ENCODE measurements at places on chromosomes 6 and 20.

- DNase-seq: no peak
These were observed 273.9 kb upstream of the CHD6 start for GRCh38 chr20:41892031-41892430.

DNA sequence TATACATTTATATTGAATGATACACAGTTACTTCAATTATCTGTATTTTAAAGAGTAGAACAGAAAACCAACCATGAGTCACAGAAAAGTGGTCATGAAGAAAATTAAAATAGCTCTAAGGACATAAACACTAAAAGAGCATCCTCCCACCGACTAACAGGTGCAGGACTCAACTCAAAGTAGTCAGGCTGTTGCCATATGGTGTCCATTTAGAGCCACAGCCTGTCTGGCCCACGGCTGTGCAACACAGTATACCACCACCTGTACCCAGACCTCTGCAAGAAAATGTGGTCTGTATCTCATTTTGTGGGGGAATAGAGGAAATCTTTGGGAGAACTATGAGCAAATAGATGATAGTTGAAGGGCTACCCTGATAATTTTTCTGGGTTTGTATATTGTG is 449.8 kb upstream of the RNF217 start:
- no peak for DNase-seq

DNA sequence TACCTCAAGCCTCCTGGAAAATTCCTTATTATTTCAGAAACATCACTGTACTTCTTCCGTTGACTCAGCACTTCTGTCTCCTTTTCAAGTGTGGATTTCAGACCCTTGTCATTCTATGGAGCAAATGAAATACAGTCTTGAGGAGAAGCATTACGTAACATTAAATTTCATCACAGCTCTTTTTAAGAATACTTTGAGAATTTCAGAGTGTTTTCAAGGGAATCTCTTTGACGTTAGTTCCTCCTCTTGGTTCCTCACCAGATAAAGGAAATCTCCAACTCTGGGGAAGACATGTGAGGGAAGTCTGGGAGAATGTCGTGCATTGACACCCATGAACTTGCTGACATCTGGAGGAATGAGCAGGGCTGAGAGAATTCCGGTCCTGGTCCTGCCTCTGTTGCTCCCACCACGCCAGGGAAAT is 32.3 kb downstream of the UST start:
- DNase-seq: no peak

- DNase-seq: no peak
These were observed 14.5 kb downstream of the CDK19 start for GRCh38 chr6:110800839-110801196.

- DNase-seq: no peak
These were observed 42.2 kb downstream of the ZNF292 start for GRCh38 chr6:87197547-87197946.

- no peak for DNase-seq
These were observed 5.9 kb downstream of the SLC2A10 start for GRCh38 chr20:46715292-46715756.

DNA sequence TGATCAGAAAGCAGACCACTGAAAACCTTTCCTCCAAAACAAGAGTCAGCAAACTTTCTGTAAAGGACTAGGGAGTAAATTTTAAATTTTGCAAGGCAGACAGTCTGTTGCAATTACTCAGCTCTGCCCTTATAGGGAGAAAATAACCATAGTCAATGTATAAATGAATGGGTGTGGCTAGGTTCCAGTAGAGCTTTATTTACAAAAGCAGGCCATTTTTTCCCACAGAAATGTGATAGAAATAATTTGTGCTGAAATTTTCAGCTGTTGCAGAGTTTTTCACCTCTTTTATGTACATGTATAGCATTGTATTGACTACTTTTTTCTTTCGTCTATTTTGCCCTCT is 7.7 kb downstream of the AMD1 start:
- no peak for DNase-seq

- no peak for DNase-seq
These were observed 1.4 kb downstream of the PAQR8 start for GRCh38 chr6:52363228-52363867.

- no peak for DNase-seq
These were observed 1303.5 kb upstream of the CITED2 start for GRCh38 chr6:140677781-140678528.

DNA sequence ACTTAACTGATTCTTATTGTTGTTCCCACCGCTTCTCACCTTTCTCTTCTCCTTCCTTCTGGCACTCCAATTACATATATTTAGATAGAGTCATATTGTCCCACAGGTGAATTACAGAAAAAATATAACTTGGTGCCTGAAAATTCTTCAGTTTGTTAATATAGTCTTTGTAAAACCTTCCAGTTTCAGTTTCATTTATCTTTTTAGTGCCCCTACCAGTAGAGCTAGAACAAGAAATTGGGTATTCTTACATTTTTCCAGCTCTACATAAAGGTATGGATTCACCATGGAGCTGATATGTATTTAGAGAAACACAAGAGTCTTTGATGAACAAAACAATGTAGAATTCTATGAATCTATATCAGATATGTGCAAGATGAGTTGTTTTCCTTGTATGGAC is 10.7 kb downstream of the MANEA start:
- DNase-seq: no peak

DNA sequence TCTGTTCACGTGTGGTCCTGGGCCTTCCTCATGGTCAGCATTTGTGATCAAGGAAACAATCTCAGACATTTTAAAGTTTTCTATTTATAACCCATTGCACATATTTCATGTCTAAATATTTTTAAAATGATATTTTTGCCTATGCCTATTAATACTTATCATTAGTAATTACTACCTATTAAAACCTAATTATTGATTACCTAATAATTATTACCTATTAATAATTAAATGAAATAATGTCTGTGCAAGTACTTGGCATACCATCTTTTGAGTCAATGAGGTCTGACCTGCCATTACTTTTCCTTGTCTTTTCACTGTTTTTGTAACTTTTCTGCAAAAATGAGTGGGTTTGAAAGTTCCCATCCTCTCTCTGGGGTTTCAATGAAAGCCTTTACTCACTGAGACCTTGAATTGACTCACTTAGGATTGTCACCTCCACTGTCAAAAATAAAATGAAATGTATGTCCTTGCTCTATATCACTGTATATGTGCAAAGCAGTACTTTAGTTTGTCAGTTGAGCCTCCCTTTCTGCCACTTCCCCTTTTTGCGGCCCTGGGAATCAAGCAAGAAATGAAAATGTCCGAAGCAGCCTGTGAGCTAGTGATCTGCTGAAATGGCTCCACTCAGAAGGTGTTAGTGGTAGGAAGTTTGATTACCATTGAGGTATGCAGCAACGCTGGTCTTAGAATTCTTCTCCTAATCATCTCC is 87.8 kb downstream of the L3MBTL3 start:
- DNase-seq: no peak

GRCh38 chr6:64672131-64672530 is 1034.9 kb downstream of the EYS start:
- DNase-seq: no peak

GRCh38 chr20:36658300-36658699 is 12.3 kb upstream of the SLA2 start:
- DNase-seq: no peak

DNA sequence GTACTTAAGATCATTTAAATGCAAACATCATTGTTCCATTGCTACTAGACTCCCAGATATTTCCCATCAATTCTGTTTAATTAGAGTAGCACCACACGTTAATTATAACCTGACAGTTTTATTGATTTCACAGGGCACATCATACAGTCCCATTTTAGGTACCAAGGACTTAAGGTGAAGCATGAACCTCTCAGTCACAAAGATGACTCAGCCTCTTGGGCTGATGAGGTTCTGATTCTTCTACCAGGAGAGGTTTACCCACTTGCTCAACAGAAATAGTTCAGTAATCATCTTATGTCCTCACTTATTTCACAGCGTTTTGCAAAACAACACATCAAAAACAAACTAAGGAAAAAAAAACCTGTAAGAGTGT is 98.5 kb downstream of the HIVEP2 start:
- no peak for DNase-seq

DNA sequence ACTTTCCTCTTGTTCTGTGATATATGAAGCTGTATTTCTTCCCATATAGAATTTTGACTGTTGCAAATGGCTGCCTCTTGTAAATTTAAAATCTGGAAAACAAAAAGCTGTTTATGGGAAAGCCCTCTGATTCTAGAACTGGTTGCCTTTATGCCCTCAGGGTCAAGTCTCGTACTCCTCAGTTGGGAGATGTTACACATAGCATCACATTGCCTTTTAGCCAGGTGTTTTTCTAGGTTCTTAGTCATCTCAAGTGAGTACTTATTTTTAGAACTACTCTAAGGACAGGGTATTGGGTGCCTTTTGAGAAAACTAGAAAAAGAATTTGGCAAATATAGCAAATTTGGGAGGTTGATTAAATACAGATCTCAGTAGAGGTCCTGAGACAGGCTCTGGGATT is 58.5 kb downstream of the ANKS1A start:
- DNase-seq: no peak

GRCh38 chr6:91135406-91136103 is 548.7 kb upstream of the MAP3K7 start:
- no peak for DNase-seq

GRCh38 chr6:14734416-14735340 is 511.2 kb upstream of the JARID2 start:
- no peak for DNase-seq

DNA sequence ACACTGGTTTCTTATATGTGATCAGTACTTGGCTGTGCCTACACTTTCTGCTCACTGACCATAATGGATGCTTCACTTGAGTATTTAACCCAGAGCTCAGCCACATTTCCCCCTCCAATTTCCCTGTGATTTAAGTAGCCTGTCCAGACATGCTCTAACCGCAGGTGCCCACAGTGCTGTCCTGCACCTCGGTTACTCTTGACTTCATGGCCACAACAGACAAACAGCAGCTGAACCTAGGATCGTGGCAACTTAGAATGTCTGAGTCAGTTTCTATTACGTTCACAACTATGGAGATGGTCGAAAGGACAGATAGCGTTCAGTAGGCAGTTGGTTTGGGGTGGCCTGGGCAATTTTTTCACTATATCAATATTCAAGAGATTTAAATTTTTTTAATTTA is 306.9 kb upstream of the SGK1 start:
- DNase-seq: no peak

- no peak for DNase-seq
These were observed 90.0 kb downstream of the PERP start for GRCh38 chr6:138017166-138017757.

DNA sequence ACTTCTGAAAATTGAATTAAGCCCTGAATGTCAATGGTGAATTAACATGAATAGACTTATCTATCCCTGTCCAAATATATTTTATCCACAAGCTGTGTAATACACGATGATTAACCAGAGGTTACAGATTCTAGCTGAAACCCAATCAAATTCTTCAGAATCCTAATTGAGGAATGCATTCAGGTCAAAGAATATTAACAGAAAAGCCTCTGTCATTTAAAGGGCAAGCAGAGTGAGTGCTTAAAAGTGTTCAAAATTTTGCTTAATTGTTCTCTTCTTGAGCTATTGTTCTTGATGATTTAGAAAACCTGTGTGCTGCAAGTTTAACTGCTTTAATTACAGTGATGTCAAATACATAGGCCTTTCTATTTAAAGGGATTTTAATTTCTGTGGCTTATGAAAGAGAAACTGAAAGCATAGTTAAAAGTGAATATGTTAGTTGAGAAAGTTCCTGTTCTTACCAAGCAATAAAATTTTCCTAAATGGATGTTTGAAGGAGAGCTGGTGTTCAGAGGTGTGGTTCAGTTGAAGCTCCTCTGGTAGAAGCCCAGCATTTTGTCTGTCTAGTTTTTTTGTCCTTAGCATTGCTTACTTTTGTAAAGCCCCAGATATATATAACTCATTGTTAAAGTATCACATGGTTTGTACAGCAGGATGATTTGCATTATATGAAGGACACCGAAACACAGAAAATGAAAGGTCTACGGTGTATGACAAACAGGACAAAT is 466.3 kb upstream of the PLCB4 start:
- DNase-seq: no peak

GRCh38 chr6:157222201-157222981 is 100.9 kb downstream of the TMEM242 start:
- DNase-seq: no peak

DNA sequence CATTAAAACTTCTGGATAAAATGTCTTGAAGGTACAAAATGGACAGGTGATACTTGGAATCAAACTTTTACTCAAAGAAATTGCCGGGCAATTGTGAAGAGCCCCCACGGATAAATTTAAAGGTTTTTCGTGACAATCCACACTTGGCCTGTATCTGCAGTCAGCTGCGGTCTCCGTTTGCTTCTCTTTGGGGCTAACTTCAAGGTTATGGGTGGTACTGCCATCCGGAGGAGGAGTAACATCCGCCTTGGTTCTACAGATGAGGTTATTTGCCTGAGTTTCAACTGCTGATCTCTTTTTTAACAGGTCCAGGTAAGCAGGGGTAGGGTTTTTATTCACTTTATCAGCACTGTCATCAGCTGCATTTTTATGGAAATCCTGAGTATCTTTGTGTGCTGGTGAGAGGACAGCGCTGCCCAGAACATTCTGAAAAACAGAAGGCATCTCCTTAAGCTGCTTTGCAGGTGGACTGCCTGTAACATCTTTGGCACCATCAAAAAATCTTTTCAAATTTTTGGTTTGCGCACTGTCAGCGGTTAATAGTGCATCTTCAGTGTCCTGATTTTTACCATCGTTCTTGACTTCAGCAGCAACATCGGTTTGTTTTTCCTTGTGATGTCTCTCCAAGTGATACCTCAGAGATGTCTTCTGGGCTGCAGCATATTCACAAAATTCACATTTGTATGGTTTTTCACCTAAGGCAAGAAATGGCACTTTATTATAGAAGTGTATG is 16.9 kb downstream of the ZNF217 start:
- DNase-seq: no peak

DNA sequence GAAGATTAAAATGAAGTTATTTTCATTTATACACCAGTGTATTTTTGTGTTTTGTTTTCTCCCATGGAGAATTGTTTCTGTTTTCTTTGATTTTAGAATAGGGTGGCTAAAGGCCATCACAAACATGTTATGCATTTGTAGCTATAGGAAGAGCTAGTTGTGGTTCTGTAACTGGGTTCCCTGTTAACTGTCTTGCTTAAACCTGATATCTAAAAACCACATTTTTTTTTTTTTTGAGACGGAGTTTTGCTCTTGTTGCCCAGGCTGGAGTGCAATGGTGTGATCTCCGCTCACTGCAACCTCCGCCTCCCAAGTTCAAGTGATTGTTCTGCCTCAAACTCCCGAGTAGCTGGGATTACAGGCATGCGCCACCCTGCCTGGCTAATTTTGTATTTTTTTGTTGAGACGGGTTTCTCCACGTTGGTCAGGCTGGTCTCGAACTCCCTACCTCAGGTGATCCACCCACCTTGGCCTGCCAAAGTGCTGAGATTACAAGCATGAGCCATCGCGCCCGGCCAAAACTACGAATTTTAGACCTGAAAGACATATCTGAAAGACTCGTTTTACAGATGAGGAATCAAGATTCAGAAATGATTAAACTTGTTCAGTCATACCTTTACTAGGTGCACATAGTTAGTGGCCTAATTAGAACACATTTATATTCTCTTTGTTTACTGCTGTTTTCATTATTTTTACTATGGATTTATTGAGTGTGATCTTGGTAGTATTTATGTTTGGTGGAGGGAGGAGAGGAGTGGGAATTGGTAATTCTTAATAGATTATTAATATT is 18.0 kb downstream of the SCAF8 start:
- no peak for DNase-seq

All from stimulated activated CD4-positive, alpha-beta T cell treated with anti-CD3 and anti-CD28 coated beads, Interleukin-1b, Interleukin-23, amount 100 ng/mL, for 1 hour (primary cell).